ENCODE measurements at places on chromosomes 3 and 15.
A peak's percentile ranks its signal among the peaks of the same experiment; 100 is the strongest.

DNA sequence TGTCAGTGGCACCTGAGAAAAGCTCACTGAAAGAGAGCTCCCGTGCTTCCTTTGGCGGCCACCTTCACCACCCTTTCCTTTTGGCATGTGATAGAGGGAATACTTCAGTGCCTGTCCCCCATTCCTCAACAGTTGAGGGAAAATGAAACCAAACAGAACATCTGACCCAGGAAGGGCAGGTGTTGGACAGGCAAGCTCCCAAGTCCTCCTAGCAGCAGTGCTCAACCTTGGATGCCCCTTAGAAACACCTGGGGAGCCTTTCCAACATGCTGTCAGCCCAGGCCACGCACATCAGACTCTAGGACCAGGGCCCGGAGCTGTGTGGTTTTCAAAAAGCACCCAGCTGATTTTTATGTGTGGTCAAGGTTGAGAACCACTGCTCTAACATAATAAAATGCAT is 22.4 kb downstream of the LDHAL6B start:
- no peak for DNase-seq

DNA sequence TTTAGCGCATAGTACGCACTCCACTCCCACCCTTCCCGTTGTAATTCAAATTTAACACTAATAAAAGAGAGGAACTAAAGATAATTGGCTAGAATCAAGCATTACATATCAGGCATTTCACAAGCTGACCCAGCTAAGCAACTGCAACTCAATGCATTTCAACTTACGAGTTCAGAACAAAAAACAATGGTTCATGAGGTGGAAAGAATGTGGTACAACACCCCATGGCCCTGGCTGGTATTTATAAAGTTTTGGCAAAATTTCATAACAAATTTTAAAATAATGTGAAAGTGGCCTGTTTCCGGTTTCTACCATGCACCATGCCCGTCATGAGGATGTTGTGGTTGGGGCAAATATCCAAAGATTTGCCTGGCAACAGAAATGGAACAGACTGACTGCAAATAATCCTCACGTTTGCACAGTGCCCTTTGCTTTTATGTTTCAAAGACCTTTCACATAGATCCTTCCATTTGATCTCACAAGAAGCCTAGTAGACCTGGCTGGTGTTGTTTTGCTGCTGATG is 455.3 kb upstream of the NR2F2 start:
- peak; percentile 58 for DNase-seq

DNA sequence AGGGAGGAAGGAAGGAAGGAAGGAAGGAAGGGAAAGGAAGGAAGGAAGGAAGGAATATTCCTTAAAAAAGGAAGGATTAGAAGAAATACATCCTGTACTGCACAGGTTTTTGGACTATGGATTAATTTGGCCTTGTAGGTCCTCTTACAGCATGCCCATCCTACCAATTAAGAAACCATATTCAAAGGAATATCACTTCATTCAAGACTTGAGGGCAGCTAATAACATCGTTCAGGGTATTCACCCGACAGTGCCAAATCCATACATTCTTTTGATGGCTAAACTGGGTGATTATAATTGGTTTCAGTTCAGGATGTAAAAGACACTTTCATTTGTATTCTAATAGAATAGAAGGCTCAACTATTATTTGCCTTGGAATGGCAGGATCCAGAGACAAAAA is 410.3 kb downstream of the PLOD2 start:
- DNase-seq = no peak

- DNase-seq = no peak
These were observed 22.5 kb downstream of the FAM240A start for GRCh38 chr3:46634856-46635255.

- DNase-seq = no peak
These were observed 249.4 kb upstream of the PDZRN3 start for GRCh38 chr3:73874161-73874560.
